Inflammatory macrophage treated with lipopolysaccharide for 1 hour (primary cell): ENCODE measurements at places on chromosomes 7 and 10.

- DNase-seq = no peak
Measured at GRCh38 chr7:84949501-84949900, 237.4 kb downstream of the SEMA3D start.

GRCh38 chr7:92108821-92109220 lies 25.5 kb downstream of the CYP51A1 start:
- DNase-seq = no peak

GRCh38 chr10:49240946-49241345 lies 52.8 kb upstream of the TMEM273 start:
- DNase-seq = peak; percentile 48

GRCh38 chr7:36127075-36127740 lies 25.8 kb upstream of the EEPD1 start:
- DNase-seq = no peak

- no peak for DNase-seq
Measured at GRCh38 chr10:84238909-84239308, 2.4 kb downstream of the LRIT1 start.

DNA sequence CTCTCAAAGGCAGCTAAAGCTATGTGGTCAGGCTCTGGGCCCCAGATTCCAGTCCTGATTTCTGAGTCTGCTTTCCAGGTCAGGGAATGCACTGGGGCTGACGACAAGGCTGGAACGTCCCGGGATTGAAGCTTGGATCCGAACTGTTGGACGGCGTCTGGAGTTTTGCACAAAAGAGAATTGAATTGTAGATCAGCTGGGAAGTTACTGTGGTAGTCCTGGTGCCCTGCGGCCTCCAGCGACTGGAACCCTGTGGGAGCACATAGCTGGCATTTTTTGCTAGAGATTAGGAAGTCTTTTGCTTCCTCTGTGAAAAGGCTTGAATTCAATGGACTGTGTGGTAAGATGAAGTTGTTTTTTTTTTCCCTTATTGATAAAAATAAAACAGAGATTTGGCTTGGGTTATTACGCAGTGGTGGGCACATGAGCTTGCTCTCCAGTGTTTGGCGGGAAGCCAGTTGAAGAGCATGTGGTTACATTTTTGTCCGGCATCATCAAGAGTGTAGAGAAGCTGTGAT lies at the start of gene HK1:
Gene HK1 (plus strand): TSS at position 51 of the 518 bp plus-strand sequence.
- DNase-seq = no peak

GRCh38 chr7:20307901-20308300 lies 22.8 kb upstream of the ITGB8 start:
- no peak for DNase-seq

DNA sequence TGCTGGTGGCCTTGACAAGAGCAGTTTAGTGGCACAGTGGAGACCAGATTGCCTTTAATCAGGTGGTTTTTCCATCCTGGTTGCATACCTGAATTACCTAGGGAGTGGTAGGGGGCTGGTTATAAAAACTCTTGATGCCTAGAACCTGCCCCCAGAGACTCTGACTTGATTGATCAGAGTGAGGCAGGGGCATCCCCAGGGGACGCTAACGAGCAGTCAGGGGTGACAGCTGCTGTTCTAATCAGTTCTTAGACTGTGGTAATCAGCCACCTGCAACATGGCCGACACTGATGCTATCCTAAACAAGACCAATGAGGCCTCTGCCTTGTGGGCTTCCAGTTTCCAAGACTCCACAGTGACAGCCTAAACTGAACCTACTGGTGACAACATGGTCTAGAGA lies 2.0 kb upstream of the OPALIN start:
- DNase-seq = no peak
